ENCODE measurements at places on chromosomes 7 and 10. TPM values are rescaled to one million over a fixed set of nuclear protein-coding genes. Genes with fewer than 3 reads are reported as not detected.

GRCh38 chr7:7673240-7673550 is 32.6 kb downstream of the UMAD1 start:
- DNase-seq: no peak

GRCh38 chr10:97371696-97372095 is 29.4 kb downstream of the RRP12 start:
- no peak for DNase-seq

DNA sequence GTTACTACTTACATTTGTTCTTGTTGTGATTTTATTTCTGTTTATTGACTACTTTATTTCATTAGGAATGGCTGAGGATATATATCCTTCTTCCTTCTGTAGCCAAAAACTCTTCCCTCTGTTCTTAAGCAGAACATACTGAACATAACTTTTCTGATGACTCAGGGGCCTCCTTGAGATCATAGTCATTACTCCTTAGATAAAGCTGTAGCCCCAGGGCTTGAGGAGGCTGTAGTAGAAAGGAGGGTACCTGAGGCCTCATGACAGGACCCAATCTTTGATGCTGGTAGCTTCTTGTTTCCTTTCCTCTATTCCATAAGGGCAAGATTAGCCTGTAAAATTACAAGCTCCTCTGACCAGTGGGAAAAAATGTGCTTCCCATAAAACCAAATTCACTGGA is 41.2 kb upstream of the FGFR2 start:
- DNase-seq: no peak

DNA sequence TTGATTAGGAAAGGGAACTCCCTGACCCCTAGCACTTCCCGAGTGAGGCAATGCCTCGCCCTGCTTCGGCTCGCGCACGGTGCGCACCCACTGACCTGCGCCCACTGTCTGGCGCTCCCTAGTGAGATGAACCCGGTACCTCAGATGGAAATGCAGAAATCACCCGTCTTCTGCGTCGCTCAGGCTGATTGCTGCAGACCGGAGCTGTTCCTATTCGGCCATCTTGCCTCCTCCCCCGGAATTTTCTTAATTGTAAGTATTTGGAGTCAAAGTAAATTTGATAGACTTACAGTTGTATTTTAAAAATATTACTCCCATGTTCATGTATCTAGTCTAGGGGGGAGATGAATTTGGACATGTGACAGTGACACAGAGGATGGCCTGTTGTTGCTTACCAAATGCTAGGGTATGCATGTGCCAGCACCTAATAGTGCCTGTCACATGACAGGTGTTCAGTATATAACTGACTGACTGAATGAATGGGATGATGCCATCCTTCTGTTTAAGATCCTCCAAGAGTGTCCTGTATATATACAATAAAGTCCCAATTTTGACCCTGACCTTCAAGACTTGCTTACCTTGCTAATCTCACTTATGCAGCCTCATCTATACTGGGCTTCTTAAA is 42.0 kb upstream of the ICA1 start:
- DNase-seq: no peak

- DNase-seq: no peak
Observed at GRCh38 chr10:21417172-21417712, 108.2 kb downstream of the SKIDA1 start.

GRCh38 chr7:74655324-74655723 is 2.2 kb upstream of the GTF2I start:
- DNase-seq: no peak

DNA sequence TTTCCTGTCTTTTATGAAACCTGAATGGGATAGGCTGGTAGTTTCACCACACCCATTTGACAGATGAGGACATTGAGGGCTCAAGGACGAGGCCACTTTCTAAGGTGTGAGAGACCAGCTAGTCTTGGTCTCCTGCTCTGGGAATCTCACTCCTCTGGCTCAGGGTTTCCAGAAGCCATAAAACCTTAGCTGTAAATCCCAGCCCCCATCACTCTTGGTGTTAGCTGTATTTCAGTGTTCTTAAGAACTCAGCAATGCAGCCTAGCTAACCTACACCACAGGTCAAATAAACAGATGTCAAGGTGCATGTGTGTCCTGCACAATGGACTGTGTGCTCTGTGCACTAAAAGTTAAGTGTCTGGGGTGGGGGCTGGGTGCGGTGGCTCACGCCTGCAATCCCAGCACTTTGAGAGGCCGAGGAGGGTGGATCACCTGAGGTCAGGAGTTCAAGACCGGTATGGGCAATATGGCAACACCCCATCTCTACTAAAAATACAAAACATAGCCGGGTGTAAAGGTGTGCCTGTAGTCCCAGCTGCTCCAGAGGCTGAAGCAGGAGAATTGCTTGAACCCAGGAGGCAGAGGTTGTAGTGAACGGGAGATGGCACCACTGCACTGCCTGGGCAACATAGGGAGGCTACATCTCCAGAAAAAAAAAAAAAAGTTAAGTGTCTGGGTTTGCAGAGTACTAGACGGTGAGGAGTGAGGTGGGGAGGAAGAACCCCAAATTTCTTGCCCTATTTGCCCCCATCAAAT is 567 bp upstream of the EPO start:
- no peak for DNase-seq

DNA sequence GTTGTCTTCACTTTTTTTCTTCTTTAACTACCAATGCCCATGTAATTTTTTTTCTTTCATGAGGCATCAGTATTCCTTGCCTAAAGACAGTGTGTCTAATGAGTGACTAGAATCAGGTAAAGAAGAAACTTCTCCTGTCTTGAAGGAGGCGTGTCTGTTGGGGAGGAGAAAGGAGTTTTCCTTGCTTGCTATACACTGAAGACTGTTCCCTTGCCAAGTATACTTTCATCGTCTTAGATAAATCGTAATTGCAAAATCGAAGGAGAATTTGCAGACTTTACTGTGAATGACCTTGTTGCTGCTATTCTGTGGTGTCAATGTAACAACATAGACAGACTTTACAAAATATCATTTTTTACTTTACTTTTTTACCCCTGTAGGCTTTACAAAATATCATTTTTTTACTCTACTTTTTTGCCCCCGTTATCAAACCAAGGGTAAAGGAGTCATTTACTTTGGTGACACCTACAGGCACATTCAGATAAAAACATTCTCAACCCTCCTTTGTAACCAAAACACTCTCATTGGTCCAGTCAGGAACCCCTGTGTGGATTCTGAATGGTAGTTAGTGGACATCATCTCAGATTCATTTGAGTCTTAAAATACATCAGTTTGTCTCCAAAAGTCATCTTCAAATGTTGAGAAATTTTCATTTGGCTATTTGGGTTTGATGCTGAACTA is 232.4 kb downstream of the AHR start:
- no peak for DNase-seq

DNA sequence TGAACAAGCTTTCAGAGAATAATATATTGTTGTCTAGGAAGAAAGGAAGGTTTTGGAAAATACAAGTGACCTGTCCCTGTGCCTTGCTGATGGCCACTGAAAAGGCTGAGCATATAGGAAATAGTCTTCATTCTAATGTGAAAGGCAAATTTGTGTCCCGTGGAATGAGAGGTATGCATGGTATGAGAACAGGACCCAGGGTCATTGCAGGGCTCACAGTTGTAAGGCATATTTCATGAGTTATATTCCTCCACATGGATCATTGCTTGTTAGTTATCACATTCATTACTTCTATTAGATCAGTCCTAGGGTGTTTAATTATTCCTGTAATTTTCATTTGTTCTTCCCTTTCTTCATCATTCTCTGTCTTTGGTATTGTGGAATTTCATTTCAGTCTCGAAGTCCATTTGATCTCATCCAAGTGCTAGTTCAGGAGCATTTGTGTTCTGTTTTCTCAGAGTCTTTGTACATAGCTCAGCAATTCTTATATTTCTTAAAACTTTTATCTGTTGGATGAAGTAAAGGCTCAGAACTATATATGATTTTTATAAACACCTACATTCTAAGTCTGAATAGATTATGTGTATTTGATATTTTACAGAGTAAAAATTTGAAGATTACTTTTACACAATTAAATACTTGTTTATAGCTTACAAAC is 39.4 kb upstream of the ARHGAP21 start:
- no peak for DNase-seq

GRCh38 chr10:128024426-128024825 is 101.8 kb downstream of the MKI67 start:
- no peak for DNase-seq

DNA sequence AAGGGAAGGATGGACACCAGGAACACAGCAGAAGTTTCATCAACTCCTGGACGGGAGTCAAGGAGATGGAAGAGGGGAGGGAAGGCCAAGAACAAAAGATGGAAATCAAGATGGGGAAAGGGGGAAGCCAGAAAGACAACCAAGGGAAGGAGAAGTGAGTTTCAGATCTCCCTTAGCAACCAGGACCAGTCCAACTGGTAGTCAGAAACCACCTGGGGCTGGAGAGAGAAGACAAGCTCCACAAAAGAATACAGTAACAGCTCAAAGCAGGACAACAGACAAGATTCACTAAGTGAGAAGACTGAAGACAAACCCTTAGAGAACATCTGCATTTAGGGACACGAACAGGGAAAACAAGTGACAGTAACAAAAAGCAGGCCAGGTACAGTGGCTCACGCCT is 30.6 kb downstream of the CDCA7L start:
- DNase-seq: no peak

- no peak for DNase-seq
Observed at GRCh38 chr10:100341953-100342626, 4.9 kb upstream of the SCD start.

DNA sequence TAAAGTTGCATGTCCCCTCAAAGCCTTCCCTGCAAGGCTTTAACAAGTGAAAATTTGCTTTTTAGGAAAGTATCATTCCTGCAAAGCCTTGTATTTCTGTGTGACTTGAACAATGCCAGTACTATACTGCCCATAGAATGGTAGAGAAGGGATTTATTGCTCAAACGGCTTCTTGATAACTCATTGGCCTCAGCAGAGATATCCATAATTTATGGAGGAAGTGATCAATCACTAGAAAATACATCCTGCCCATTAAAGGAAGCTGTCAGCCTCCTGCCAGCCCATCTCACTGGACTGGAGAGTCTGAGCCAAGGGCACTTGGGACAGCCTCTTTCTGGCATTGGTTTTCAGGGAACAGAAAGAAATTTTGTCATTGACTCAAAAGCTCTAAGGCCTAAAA is 152.6 kb downstream of the XPNPEP1 start:
- DNase-seq: no peak

DNA sequence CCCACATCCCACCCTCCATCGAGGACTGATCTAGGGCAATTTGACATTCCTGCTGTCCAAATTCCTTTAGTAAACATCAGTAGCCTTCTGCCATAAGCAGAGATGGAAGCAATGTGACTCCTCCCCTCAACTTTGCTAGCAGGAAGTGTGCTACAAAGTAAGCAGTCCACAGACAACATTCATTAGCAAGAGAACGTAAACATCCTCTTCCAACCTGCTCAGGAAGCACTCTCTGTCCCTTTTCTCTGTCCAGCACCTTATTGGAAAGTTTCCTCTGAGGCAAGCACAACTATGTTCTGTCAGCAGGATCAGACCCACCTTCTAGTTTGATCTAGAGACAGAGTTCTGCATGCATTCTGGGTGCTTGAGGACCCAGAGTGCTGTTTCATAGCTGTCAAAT is 48.1 kb upstream of the LRGUK start:
- no peak for DNase-seq

GRCh38 chr10:14253711-14254110 is 77.0 kb downstream of the FRMD4A start:
- DNase-seq: no peak

- no peak for DNase-seq
Observed at GRCh38 chr7:90488220-90488619, 18.8 kb downstream of the PTTG1IP2 start.

DNA sequence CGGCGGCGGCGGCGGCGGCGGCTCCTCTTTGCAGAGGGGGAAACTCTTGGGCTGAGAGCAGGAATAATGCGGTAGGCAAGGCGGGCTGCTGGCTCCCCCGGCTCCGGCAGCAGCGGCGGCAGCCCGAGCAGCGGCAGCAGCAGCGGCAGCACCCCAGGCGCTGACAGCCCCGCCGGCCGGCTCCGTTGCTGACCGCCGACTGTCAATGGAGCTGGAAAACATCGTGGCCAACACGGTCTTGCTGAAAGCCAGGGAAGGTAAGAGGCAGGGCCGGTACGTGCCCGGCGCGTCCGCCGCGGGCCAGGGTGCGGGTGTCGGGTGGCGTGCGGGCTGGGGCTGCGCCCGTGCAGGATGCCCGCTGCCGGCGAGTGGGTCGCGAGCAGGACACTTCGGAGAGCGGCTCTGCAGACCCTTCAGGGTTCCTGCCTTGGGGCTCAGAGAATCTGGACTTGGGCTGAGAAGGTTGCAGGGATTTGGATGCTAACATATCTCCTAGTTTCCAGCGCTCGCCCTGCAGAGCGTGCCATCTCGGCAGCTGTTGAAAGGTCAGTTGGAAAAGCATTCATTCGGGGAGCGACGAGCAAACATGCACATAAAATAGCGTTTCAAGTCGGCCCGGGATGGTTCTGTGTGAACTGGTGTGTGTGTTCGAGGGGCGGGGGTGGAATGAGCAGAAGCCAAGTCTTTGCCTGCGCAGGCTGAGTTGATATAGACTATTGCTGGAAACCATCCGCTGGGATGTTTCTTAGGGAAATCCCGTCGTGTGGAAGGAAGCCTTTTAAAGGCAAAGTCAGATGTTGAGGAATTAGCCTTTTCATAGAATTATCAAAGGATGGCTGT is 562 bp downstream of the GRK5 start:
- DNase-seq: no peak

GRCh38 chr10:106992055-106992454 is 172.5 kb downstream of the SORCS1 start:
- DNase-seq: no peak

DNA sequence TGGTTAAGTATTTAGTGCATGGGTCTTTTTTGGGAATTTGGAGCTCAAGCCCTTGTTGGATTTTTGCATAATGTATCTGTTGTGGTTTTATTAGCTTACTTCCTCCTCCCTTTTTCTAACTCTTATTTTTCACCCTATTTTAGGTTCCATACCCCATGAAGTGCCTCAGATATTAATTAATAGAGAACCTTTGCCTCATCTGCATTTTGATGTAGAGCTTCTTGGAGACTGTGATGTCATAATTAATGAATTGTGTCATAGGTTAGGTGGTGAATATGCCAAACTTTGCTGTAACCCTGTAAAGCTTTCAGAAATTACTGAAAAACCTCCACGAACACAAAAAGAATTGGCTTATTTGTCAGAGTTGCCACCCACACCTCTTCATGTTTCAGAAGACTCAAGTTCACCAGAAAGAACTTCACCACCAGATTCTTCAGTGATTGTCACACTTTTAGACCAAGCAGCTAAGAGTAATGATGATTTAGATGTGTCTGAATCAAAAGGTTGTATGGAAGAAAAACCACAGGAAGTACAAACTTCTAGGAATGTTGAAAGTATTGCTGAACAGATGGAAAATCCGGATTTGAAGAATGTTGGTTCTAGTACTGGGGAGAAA is 28.0 kb downstream of the SIRT1 start:
- no peak for DNase-seq

DNA sequence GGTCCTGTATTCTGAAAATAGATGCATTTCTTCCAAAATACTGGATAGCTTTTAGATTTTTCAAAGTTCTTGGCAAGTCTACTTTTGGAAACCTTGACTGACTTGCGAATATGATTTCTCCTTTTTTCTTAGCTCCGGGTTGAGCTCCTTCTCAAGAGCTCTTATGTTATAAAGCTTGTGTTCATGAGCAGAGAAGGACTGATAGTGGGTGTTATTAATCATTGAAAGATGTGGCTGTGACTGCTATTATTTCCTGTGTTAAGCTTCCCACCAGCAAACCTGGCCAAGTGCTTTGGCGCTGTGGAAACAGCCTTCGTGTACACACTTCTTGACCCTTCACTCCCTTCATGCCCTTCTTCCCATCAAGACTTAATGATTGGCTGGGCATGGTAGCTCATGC is 98.2 kb downstream of the KIAA1217 start:
- DNase-seq: no peak

The JCAD gene
- polyA plus RNA-seq: 24.7 TPM

The EN2 gene
- 0.71 TPM for polyA plus RNA-seq

The GRM3 gene
- polyA plus RNA-seq: not detected

The EZH2 gene
- polyA plus RNA-seq: 20.1 TPM

The NCF1 gene
- 2.2 TPM for polyA plus RNA-seq

The PAPOLB gene
- polyA plus RNA-seq: 0.05 TPM

Measured in forelimb muscle (tissue), 1 donor.